Mesothelial cell of epicardium (in vitro differentiated cells): ENCODE measurements at places on chromosomes 2 and 18.

DNA sequence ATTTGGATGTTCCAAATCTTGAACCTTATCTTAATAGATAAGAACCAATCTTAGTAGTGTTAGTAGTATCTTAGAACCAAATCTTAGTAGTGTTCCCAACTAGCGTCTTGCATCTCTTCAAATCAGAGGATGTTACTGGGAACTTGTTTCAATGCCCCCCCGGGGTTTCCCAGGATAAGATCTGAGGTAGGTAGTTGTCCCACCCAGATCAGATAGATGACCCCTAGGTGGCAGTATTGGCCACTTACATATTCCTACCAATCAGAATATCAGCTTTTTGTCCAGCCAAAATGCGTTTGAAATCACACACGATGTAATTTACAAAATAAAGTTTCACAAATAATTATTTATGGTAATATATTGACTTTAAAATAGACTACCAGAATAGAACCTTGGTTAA is 314.8 kb downstream of the MBD2 start:
- no peak for DNase-seq
- H3K4me1 ChIP-seq, result no peaks in the 10 kb centered on the region
- no peak overlapping the region for H3K27ac ChIP-seq
- no peaks in the 10 kb centered on the region for H3K27me3 ChIP-seq
- H3K36me3 ChIP-seq, result no peaks in the 10 kb centered on the region
- no peak overlapping the region for H3K4me3 ChIP-seq

DNA sequence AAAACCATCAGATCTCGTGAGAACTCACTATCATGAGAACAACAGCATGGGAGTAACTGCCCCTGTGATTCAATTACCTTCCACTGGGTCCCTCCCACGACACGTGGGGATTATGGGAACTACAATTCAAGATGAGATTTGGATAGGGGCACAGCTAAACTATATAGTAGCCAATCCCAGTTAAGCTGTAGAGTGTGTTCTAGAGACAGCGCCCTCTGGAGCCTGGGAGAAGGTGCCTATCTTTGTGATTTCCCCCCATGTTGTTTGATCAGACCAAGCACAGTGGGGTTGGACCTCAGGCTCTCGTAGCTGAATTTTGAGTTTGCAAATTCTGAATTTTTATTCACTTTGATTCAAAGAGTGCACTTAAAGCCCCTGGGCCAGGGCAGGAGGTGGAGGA is 108.2 kb upstream of the TWIST2 start:
- no peak overlapping the region for H3K27ac ChIP-seq
- H3K4me1 ChIP-seq, result no peaks in the 10 kb centered on the region
- no peak for DNase-seq
- no peaks in the 10 kb centered on the region for H3K36me3 ChIP-seq
- peaks cover 29% of the 10 kb centered on the region for H3K27me3 ChIP-seq

GRCh38 chr2:160910681-160911080 is 249.5 kb upstream of the TANK start:
- no peak overlapping the region for H3K4me3 ChIP-seq
- peaks cover 49% of the 10 kb centered on the region for H3K4me1 ChIP-seq
- H3K27me3 ChIP-seq, result no peaks in the 10 kb centered on the region

DNA sequence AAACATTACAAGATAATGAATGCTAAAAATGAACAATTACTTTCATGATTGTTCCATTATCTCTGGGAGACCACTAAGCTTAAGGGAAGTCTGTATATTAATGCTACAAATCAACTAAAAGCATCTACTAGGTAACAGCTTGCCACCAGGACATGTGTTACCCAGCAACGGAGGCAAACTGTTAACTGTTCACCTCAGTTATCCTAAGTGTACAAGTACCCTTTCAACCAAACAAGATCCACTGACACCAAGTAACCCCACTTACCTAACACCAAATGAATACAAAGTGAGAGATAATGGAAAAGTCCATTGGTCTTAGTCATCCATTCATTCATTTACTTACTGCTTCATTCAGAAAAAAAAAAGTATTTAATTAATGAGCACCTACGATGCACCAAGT is 54.7 kb upstream of the KIDINS220 start:
- H3K36me3 ChIP-seq, result peaks cover 31% of the 10 kb centered on the region
- no peak overlapping the region for H3K4me3 ChIP-seq
- no peak for DNase-seq

DNA sequence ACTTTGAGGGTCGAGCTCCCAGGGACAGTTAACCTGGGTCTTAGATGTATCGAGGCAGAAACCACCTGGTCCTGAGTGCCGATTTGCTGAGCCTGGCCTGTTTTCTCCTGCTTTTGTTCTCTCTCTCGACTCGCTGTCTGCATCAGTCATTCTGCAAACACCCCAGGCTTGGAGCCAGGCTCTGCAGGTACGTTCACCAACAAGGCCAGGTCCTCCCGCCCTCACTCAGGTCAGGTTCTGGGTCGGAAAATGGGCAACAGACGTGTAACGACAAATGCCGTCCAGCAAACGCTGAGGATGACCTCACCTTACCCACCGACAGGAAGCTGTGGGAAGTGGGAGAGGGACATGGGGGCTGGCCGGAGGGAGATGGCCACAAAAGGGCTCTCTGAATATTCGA is 57.7 kb upstream of the PXDN start:
- no peak overlapping the region for H3K4me3 ChIP-seq
- H3K27ac ChIP-seq, result no peak overlapping the region
- DNase-seq, result no peak
- H3K27me3 ChIP-seq, result peaks cover 5% of the 10 kb centered on the region

DNA sequence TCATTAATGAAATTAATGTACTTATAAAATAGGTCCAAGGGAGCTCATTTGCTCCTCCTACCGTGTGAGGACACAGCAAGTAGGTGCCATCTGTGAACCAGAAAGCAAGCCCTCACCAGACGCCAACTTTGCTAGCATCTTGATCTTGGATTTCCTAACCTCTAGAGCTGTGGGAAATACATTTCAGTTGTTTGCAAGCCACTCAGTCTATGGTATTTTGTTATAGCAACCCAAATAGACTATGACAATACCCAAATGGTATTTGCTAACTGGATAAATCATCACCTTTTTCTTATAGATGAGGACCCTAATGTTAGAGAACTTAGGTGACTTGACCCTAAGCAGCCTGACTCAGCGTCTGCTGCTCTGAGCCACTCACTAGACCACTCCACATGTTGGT is 379.6 kb downstream of the HRH4 start:
- DNase-seq, result no peak
- no peak overlapping the region for H3K4me3 ChIP-seq
- H3K27me3 ChIP-seq, result peaks cover 18% of the 10 kb centered on the region
- H3K27ac ChIP-seq, result no peak overlapping the region

GRCh38 chr2:28398101-28398834 is 5.6 kb downstream of the FOSL2 start:
- peak overlapping the region; percentile 94 for H3K27ac ChIP-seq
- H3K4me1 ChIP-seq, result peaks cover 46% of the 10 kb centered on the region
- peak overlapping the region; percentile 46 for H3K4me3 ChIP-seq

DNA sequence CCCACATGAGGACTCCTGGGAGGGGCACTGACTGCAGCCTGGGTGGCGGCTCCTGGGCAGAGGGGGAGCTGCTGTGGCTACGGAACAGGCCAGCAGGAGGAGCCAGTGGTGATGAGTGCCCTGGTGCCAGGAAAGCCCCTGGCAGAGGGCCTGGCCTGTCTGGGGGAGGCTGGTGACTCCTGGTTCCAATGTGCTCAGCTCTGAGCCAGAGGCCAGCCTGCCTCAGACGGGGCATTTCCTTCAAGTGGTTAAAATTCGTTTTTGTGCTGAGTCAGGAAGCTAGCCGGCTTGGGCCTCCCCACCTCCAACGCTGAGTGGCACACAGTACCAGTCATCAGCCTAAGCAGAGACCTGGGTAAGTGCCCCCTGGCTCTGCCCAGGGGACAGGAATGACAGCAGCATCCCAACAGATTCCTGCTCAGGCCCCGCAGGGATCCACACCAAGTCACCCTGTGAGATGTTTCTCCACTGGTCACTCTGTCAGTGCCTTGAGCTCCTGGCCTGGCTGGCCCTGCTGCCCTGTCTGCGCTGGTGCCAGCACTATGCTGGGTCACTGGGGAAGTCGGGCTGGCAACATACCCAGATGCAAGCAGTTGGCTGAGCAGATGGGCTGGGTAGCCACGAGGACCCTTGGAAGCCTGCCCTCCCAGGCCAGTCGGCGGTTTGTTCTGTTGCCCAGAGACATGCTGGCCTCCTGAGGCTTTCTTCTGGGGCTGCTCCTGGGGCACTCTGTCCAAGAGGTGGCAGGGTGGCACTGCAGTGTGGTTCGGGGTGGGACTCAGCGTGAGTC is 7.1 kb upstream of the KLF11 start:
- H3K4me1 ChIP-seq, result peaks cover 2% of the 10 kb centered on the region
- no peak overlapping the region for H3K27ac ChIP-seq
- DNase-seq, result no peak
- H3K27me3 ChIP-seq, result peaks cover 2% of the 10 kb centered on the region
- no peak overlapping the region for H3K4me3 ChIP-seq
- H3K36me3 ChIP-seq, result peaks cover 2% of the 10 kb centered on the region

- no peak overlapping the region for H3K4me3 ChIP-seq
- H3K36me3 ChIP-seq, result no peaks in the 10 kb centered on the region
- peaks cover 71% of the 10 kb centered on the region for H3K4me1 ChIP-seq
- no peaks in the 10 kb centered on the region for H3K27me3 ChIP-seq
- DNase-seq, result no peak
- H3K27ac ChIP-seq, result no peak overlapping the region
These were observed 66.5 kb upstream of the RBM44 start for GRCh38 chr2:237732070-237732469.

GRCh38 chr2:54053830-54054229 is 61.6 kb upstream of the ACYP2 start:
- H3K4me1 ChIP-seq, result peaks cover 3% of the 10 kb centered on the region
- no peak overlapping the region for H3K4me3 ChIP-seq
- no peak for DNase-seq
- H3K27ac ChIP-seq, result no peak overlapping the region
- no peaks in the 10 kb centered on the region for H3K27me3 ChIP-seq

DNA sequence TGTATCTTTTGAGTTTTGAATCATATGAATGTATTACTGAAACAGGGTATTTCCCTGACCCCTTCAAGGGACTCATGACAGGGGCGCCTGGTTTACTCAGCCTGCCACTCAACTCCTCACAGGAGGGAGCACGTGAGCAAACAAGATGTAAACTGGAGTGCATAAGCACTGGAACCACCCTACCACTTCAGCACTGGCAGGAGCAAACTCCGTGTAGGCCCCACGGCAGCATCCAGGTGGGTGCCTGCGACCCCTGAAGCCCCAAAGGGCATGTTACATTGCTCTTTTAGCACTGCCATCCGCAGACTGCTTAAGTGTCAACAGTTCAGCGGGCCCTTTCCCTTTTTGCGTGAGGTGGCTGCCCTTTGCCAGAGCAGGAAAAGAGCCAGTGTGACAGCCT is 8.2 kb upstream of the DAPL1 start:
- H3K4me3 ChIP-seq, result no peak overlapping the region
- no peak for DNase-seq
- H3K4me1 ChIP-seq, result no peaks in the 10 kb centered on the region
- H3K27me3 ChIP-seq, result peaks cover 3% of the 10 kb centered on the region
- H3K36me3 ChIP-seq, result no peaks in the 10 kb centered on the region
